ENCODE measurements at places on chromosomes 7 and 10.

DNA sequence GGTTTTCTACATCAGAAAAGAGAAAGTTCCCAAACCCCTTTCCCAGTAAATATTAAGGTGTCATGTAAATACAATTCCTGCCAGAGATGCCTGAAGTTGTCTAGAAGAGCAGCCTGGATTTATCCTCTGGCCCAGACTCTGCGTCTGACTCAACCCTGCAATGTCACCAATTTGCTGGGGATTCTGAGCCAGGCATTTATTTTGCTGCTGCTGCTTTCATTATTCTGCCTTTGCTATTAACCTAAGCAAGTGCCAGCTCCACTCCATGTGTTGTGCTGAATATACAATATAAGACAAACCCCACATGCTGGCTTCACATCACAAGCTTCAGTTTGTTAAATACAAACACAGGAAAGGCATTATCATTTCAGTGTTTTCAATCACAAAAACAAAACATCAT, 59.1 kb downstream of the ELAPOR2 start:
- DNase-seq = no peak

DNA sequence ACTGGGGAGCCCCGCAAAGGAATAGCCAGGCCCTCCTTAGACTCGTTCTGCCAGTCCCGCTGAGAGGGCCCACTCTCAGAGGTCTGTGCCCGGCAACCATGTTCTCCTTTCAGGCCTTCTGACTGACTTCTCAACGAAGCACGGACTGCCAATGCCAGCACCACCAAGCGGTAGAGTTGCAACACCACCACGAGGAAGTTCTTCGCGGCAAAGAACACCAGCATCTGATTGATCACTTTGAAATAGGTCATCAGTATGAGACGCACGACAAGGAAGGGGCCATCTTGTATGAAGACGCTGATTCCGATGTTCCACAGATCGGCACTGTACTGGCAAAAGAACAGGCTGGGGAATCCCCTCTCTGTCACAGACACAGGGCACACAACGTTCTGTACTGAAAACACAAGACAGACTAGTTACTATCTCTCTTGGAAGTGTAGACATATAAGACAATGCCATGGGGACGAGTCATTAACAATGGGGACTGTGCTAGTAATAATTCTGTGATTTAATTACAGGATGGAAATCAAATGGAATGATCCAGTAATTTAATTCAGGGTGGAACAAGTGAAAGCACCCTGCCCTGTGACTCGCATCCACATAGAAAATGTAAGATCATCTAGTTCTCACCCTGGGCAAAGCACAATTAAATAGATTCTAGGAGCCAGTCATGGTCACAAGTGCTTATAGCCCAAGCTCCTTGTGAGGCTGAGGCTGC, 42.7 kb downstream of the TMEM26 start:
- DNase-seq = no peak

DNA sequence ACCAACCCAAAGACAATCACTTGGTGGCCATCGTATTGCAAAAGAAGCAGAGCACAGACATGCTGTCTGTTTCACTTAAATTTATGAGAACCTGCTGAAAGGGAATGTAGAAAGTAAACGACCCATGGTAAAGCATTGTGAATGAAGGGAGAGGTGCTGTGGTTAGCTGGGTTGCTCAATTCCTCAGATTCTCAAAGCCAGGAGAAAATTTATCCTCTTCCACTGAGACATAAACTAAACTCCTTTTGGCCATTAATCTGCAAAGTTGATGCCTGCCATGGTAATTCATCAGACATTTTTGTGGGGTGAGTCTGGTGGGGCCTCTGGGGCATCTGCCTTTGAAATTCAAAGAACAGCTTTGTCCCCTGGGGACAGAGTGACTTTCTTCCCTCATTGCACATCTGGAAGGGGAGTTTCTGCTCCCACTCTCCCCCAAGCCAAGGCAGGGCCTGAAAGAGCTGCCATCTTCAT, 951.0 kb downstream of the LRMDA start:
- no peak for DNase-seq

- DNase-seq = no peak
These were observed 71.4 kb downstream of the SGMS1 start for GRCh38 chr10:50552308-50552707.

DNA sequence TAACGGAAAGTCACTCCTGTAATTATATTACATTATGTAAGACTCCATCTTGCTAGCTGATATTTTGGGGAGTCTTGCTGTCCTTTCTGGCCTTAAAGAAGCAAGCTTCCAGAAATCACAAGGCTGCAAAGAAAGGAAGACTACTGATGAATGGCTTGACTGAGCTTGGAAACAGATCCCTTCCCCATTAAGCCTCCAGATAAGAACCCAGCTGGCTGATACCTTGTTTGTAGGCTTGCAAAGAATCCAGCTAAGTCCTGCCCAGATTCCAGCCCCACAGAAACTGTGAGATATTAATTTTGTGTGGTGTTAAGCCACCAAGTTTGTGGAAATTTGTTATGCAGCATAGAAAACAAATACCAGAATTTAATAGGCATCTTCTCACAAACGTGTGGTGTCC, 49.9 kb upstream of the TMEM106B start:
- DNase-seq = no peak

DNA sequence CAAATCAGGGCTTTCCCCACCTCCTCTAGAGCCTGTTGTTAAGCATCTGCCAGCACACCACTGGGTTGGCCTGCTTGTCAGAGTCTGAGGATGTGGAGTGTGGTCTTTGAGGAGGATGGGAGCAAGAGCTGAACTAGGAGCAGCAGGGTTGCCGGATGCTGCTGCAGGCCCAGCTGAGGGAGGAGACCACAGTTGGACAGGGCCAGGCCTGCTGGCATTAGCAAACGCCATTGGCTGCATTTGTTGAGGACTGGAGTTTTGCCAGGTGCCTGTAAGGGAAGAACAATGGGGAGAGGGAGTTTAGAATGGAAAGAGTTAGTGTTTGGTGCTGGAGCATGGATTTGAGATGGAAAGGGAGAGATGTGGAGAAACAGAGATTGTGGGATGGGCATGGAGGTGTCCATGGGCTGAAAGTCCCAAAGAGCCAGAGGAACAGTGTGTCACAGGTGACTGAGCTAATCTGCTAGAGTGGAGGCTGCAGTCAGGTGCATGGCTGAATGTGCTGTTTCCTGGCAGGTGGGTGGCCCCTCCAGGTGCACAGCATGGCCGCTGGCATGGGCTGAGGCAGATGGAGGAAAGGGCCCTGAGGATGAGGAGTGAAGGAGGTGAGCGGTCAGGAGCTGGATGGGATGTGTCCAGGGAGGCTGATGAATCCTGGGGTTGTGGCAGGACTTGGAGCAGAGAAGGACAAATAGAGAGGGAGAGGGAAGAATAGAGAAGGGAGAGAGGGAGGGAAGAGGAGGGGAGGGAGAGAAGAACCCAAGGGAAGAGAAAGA, 40.7 kb downstream of the LEP start:
- no peak for DNase-seq

GRCh38 chr7:94602181-94602580, 53.8 kb downstream of the SGCE start:
- DNase-seq = no peak

DNA sequence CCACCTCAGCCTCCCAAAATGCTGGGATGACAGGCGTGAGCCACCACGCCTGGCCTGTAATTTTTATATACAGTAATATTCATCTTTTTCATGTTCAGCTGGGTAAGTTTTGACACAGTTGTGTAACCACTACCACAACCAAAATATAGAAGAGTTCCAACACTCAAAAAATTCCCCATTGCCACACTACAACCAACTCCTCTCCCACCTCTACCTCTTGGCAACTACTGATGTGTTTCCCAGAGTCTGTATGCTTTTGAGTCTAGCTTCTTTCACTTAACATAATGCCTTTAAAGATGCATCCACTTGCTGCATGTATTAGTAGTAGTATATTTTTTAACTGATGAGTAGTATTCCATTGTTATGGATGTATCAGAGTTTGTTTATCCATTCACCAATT, 90.7 kb downstream of the SRPK2 start:
- no peak for DNase-seq

DNA sequence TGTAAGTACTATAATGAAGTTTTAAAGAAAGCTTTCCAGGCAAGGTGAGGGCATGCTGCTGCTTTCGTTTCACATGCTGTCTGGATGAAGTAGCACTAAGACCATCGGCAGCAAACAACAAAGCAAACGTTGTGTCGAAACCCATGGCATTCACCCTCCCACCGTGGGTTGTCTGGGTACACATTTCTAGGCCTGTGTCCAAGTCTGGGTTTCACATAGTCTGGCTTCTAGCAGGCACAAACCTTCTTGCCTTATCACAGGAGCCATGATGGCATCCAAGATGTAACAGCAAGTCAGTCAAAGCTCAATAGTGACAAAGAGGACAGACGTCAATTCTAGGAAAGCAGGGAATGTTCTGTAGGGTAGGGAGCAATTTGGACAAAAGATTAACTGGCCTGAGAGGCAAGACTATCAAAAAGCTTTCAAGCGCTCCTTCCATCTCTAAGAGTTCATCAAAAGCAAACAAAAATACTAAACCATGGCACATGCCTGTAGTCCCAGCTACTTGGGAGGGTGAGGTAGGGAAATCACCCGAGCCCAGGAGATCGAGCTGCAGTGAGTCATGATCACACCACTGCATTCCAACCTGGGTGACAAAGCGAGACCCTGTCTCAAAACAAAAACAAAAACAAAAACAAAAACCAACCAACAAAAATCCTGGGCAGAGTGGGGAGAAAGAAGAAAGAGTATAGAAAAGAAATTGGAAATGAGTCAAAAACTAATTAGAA, 42.7 kb downstream of the PAXIP1 start:
- no peak for DNase-seq

DNA sequence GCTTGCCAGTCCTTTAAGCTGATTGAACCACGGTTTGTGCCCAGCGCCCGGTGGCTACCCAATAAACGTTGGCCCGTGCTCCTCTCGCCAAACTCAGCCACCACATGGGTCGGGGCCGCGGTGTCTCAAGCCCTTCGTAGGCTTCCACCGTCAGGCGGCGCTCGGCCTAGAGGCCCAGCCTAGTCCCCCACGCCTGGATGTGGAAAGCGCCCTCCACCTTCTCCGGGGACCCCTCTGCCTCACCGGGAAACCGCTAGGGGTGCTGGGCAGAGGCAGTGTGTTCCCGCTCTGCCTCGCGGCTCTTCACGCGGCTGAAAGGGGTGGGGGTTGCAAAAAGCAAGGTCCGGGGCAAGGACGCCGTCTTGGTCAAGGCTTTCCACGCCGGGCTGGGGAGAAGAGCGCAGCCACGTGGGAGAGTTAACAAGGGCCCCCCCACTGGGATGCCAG, 29.8 kb downstream of the LEP start:
- DNase-seq = no peak

GRCh38 chr10:3781468-3782145, 3.4 kb downstream of the KLF6 start:
- peak; percentile 45 for DNase-seq
